ENCODE measurements at places on chromosomes 3 and 15.

GRCh38 chr15:44726568-44727484 lies 9.5 kb upstream of the TRIM69 start:
- peak; percentile 39 for DNase-seq

DNA sequence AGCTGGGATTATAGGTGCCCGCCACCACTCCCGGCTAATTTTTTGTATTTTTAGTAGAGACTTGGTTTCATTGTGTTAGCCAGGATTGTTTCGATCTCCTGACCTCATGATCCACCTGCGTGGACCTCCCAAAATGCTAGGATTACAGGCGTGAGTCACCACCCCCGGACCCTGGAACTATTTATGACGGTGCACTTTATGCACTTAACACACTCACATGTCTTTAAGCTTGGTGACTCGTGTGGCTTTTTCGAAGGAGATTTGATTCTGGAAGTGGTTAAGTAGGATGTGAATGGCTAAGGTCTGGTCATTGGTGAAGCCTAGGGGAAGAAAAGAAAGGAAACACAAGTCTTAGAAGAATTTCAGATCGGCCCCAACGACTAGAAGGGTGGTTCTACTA lies 20.3 kb downstream of the BBS4 start:
- no peak for DNase-seq

DNA sequence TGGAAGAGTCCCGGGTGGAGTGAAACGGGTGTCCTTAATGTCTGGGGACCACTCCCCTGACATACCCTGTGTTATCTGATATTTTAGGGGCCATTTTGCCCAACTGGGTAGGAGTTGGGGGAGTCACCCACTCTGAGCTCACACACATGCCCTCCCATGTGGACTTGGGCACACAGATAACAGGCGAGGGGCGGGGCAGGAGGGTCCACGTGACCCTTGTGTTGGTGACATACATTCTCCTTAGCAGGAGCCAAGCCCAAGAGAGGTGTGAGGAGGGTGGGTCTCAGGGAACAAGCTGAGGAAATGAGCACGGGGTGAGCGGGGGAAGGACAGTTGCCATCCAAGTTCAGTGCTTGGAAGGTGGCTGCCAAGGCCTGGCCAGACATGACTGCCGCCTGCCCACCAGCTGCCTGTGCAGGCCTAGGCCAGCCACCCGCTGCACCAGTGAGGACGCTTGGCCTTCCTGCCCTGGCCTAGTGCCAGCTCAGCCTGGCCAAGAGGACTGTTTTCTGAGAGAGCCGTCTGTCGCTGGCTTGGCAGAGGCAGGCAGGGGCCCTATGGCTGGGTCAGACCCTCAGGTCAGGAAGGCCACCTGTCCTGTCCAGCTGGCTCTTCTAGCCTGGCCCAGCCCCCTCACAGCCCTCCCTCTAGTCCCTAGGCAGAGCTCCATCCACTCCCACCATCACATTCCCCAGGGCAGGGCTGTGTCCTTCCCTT lies 31.3 kb upstream of the TMEM115 start:
- peak; percentile 70 for DNase-seq

- no peak for DNase-seq
These were observed 126.8 kb upstream of the RASGRP1 start for GRCh38 chr15:38691377-38691776.

DNA sequence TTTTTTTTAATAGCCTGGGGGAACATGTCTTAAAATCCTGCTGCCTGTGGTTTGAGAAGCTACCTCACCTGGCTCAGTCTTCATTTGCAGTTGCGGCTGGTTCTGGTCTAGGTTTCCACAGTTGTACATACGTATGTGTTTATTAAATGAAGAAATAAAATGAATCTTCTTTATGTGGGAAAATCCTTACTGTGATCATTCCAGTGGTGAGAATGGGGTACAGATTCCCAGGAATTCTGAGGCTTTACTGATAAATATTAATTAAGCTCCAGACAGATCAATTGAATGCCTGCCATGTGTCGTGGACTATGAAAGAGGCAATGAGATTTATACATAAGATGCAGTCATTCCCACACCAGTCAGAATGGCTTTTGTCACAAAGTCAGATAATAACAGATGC lies 356.1 kb upstream of the GRM7 start:
- DNase-seq: no peak

DNA sequence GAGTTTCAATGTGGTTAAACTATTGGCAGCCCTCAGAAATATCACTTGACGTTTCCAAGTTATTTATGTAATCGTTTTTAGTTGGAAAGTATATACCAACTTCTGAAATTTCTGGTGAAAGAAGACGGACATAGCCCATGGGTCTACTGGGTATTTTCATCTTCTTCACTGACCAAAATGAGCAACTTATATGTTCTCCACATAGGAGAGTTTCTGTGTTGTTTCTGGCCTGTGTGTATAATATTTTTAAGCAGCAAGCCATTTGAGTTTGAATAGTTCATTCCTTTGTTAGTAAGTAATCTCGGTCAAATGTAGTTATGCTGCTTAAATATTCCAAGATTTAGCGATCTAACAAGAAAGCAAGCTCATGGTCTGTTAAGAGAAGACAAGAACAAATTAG lies 57.3 kb downstream of the ADAMTSL3 start:
- no peak for DNase-seq

DNA sequence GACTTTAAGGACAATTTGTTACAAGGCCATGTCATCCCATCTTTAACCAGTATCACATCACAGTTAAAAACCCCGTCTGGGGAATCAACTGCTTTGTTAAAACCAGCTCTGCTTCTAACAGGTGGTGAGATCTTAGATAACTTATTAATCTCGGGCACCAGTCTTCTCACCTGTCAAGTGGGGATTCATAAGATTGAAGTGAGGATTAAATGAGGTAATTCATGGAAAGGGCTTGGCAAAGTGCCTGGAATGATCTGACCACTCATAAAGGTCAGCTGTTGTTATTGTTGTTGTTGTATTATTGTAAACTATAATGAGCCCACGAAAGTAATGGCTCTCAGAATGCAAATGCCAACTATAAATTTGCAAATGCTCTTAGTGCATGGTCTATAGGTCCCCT lies 30.1 kb upstream of the SLC24A5 start:
- DNase-seq: no peak

- DNase-seq: no peak
These were observed 38.6 kb downstream of the SEMA6D start for GRCh38 chr15:47755941-47756340.

- DNase-seq: no peak
These were observed 2.4 kb upstream of the ADGRG7 start for GRCh38 chr3:100606894-100607512.

DNA sequence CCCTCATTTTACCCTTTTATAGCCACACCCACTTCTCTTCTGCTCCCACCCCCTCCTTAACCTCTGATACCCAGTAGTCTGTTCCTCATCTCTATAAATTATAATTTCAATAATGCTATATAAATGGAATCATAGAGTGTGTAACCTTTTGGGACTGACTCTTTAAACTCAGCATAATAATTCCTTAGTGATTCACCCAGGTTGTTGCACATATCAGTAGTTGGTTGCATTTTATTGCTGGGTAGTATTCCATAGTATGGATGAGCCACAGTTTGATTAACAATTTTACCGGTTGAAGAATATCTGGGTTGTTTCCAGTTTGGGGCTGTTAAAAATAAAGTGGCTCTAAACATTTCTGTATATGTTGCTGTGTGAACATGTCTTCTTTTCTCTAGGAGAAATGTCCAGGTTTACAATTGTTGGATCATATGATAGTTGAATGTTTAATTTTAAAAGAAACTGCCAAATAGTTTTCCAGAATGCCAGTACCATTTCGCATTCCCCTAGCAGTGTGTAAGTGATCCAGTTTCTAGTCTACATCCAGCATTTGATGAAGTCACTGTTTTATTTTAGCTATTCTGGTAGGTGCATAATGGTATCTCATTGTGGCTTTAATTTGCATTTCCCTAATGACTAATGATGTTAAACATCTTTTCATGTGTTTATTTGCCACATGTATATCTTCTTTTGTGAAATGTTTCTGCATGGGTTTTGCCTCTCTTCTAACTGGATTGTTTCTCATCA lies 68.5 kb downstream of the VPS8 start:
- DNase-seq: no peak

GRCh38 chr15:40543082-40543481 lies 21.8 kb downstream of the CCDC32 start:
- DNase-seq: no peak

- no peak for DNase-seq
These were observed 244.7 kb upstream of the ZPLD1 start for GRCh38 chr3:102189956-102190723.

GRCh38 chr3:172461530-172462138 lies 13.4 kb upstream of the GHSR start:
- DNase-seq: no peak

- DNase-seq: no peak
These were observed 229.5 kb downstream of the SHQ1 start for GRCh38 chr3:72618739-72619138.

All from left hindlimb (tissue), 1 donor.